ENCODE measurements at places on chromosomes 1 and 21.

GRCh38 chr21:29256126-29256910, 42.4 kb upstream of the BACH1 start:
- DNase-seq = no peak

DNA sequence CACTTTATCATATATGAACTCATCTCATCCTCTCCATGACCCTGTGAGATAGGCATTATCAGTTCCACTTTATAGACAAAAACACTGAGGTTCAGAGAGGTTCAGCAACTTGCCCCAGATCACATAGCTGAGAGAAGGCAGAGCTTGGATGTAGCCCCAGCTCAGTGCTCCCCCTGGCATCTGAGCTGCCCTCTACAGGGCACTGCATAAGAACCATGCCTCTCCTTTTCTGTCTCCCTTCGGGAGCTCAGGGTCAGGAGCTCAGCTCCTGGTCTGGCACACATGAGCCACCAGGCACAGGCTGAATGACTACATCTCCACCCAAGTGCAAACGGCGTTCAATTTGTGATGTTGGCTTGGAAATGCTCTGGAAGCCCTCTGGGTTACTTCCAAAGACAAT, 16.9 kb downstream of the RAB7B start:
- no peak for DNase-seq

DNA sequence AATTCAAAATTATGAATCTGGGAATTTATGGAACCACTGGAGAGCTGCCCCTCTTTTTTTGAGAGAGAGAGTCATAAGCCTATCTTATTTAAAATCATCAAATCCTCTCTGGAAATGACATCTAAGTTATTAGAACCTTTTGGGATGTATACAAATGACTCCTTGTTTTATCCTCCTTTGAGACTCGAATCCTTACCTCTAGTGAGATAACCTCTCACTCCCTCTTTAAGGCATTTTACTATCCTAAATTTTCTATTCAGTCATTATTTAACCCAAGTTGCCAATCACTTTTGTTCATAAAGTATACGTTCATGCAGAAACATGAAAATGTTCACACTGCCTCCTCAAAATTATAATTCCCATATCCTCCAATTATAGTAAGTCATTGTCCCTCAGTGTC, 313.6 kb upstream of the C1orf87 start:
- DNase-seq = no peak

DNA sequence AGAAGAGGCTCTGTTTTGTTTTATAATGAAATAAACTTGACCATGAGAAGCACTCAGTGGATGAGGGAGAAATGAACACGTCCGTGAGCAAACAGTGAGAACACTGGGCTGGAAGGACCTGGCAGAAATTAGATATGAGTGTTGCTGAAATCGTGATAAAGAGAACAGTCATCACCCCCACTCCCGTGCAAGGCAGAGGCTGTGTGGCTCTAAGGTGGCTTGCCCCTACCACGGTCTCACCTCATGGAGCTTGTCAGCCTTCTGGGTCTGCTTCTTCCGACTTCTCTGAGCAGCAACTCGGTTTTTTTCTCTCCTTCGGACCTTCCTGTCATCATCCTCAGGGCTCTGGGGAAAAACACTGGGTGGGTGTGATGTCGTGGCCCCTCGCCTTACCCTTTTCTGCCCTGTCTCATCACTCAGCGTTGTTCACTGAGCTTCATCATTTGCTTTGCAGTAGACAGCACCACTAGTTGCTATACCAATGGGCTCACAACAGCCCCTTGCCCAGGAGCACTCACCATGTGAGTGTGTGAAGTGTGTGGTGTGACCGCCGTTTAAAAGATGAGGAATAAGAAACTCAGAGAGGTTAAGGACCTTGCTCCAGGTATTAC, 2.8 kb downstream of the BATF3 start:
- no peak for DNase-seq

DNA sequence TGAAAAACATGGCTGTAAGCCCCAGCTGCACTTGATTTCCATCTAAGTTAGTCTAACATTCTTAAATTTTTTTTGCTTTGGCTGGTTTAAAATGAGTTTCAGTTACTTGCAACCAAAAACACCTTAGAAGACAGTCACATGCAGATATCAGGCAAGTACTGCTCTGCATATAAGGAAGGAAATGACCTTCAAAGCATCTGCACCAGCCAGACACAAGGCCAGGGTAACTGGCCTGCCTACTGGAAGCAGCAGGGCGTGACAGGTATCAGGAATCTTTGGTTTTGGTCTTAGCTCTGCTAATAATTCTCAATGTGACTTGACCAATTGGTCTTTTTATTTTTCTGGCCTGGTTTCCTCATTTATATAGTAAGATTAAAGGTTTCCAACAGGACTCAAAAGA, 33.5 kb downstream of the SCYL3 start:
- DNase-seq = no peak

- DNase-seq = no peak
Observed at GRCh38 chr1:164785841-164786534, 227.0 kb downstream of the PBX1 start.

GRCh38 chr21:43204638-43205037, 35.8 kb downstream of the CRYAA start:
- DNase-seq = no peak

DNA sequence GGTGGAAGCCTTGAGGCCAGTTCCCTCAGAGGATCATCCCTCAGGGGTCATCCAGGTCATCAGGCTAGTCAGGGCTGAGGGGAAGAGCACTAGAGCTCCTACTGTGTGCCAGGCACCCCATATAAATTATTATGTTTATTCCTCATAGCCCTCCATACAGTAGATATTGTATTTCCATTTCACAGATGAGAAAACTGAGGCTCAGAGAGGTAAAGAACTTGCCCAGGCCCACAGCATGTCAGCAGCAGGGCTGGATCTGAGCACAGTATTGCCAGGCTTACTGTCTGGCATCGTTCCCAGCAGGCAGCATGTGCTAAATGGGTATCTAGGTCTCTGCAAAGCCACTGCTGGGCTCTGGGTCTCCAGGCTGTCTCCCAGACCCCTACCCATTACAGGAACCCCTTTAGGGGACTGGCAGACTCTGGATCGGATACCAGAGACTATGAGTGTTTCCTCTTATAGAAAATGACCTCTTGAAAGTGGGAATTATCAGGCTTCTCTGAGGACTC, 153.3 kb downstream of the PTPRU start:
- DNase-seq = no peak

- no peak for DNase-seq
Observed at GRCh38 chr1:184905601-184906322, 68.5 kb downstream of the NIBAN1 start.

DNA sequence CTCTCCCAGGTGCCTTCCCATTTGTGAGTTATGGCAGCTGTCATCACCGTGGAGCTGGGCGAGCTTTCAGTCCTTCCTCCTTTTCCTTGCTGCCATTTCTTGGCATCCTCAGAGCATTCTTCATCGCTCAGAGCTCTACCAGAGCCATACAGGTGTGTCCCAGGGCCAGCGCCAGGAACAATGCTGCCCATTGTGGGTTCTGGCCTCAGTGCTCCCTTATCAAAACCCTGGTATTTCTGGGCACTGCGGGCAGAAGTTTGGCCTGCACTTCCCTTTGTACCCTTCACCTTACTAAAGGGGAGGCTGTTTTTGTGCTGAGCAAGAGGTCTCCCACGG, 28.5 kb downstream of the RASSF5 start:
- DNase-seq = no peak

GRCh38 chr1:107670397-107671040, 294.5 kb downstream of the VAV3 start:
- DNase-seq = no peak

DNA sequence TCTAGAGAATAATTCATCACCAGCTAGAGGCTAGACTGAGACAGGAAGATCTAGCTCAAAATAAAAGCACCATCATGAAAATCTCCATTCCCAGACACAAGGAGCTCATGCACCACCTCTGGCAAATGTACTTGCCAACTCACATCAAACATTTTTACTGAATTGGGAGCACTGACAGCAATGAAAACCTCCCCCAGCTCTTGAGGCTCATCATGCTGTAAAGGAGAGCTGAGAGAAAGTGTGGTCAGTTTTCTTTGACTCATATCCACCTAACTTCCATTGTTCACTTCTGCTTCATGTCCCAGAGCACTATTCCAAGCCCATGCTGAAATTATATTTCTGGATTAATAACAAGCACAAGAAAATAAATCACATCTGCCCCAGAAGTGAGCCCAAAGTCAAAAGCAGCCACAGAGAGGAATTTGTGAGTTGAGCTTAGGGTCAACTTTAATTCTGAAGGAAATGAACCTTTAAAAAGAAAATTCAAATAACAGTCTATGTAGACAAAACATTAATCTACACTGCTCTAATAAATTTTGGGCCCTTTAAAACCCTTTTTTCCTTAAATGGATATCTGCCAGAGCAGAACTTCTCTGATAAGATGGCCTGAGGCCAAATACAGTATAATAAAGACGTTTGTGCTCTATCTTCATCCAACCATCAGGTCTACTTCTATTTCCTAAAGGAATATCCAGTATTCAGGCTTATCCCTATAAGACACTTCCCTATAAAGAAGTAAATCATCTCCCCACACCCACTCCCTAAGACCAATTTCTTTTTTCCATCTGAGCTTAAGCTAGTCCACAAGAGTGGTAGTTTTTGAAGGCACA, 85.9 kb upstream of the ADAM30 start:
- DNase-seq = no peak

- no peak for DNase-seq
Observed at GRCh38 chr1:58926152-58926551, 142.3 kb upstream of the JUN start.

DNA sequence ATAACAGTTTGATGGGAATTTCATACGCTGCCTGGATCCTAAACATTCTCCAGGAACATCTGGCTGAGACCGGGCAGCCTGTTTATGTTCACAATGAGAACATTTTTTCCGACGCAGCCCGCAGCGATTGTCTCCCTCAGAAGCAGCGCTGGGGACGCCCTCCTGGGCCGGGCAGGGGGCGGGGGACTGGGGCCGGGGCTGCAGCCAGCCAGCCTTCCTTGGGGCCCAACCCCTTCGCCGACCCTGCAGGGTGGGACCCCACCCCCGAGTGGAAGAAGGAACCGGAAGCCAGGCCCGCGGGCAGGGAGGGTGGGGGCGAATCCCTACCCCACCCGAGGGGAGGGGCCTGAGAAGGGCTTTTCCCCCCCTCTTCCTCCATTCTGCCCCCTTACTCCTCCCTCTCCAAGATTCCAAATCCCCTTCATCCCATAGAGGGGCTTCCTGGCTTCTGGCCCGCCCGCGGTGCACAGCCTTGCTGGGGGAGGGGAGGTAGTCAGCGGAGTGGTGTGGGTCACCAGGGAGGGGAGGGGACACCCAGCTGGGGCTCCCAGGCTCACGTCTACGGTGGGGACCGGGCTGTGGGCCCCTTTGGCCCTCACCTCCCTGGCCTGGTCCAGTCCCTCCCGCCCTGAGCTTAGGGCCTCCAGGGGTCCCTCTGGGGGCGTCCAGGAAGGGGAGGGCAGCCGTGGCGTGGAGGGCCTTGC, 60.6 kb downstream of the WNT9A start:
- no peak for DNase-seq

DNA sequence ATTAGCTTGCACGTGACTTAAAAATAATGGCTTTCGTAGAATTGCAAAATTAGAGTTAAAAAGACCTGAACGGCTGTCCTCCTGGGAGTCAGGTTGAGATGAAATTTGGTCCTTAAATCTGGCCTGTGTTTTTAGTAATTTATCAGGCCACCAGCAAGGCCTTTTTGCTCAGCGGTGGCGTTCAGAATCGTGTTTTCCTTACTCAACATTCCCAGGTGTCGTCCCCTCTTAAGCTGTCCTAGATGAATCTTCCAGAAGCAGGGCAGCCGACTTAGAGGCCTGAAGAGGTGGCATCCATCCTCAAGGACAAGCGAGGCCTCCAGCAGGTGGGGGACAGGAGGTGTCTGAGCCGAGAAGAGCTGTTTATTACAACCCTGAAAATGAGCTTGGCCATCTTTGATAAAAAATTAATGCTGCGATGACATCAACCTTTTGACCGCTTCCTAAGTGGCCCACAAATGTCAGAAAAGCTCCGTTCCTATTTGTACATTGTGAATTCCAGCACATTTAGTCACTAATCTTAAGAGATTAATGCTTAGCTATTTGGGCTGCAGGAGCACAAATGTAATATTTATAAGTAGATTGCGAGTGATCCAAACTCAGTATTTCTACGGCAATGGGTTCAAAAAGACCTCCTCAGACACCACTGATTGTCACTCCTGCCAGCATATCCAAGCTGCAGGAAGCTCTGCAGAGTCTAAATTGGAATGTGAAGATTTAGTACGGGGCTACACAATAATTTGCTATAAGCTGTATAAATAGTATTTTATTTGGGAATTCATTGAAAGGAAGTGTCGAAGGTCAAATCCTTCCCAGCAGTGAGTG, 344.1 kb upstream of the VAMP3 start:
- no peak for DNase-seq

DNA sequence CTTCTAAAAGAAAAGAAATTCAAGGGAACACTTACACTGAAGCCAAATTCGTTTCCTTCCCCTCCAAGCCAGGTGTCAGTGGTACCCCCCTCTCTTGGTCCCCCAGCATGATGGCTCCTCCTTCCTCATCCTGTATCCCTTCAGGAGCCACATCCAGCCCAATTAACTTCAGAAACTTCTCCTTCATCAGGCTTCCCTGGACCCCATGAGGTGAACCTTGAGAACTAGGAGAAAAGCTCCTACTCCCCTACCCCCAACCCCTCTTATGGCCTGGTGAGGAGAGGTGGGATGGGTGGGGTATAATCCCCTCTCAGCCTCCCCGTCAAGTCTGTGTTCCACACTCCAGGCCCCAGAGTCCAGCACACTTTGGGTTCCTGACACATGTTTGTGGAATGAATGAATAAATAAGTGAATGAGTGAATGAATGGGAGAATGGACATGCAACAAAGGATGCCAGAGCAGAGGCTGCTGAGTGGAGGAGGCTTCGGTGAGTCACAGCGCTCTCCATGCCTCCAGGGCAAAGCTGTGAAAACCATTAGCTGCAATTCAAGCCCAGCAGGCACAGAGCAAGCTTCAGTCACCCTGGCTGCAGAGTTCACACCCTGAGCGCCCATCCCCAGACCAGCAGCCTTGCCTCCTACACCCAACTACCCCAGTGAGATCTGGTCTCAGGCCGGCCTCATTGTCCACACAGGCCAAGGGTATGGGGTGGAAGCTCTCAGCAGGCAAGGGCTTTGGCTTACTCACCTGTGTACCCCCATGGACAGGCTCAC, 43.8 kb downstream of the BATF3 start:
- no peak for DNase-seq

- no peak for DNase-seq
Observed at GRCh38 chr21:26374817-26375216, 198.3 kb downstream of the CYYR1 start.

GRCh38 chr1:175873290-175873935, 130.0 kb upstream of the TNR start:
- no peak for DNase-seq

GRCh38 chr1:193141804-193142203, 20.0 kb downstream of the CDC73 start:
- DNase-seq = no peak

- no peak for DNase-seq
Observed at GRCh38 chr1:247415423-247416361, at the start of gene NLRP3. Gene NLRP3, plus strand, starts transcription at chr1:247416173. Its CDS starts 2,628 bp downstream, at chr1:247418801.
